Colonic mucosa (tissue), 4 donors: ENCODE measurements at places on chromosomes 13 and 19.

- no peak for DNase-seq
These were observed 8.4 kb upstream of the KCTD4 start for GRCh38 chr13:45209229-45209628.

DNA sequence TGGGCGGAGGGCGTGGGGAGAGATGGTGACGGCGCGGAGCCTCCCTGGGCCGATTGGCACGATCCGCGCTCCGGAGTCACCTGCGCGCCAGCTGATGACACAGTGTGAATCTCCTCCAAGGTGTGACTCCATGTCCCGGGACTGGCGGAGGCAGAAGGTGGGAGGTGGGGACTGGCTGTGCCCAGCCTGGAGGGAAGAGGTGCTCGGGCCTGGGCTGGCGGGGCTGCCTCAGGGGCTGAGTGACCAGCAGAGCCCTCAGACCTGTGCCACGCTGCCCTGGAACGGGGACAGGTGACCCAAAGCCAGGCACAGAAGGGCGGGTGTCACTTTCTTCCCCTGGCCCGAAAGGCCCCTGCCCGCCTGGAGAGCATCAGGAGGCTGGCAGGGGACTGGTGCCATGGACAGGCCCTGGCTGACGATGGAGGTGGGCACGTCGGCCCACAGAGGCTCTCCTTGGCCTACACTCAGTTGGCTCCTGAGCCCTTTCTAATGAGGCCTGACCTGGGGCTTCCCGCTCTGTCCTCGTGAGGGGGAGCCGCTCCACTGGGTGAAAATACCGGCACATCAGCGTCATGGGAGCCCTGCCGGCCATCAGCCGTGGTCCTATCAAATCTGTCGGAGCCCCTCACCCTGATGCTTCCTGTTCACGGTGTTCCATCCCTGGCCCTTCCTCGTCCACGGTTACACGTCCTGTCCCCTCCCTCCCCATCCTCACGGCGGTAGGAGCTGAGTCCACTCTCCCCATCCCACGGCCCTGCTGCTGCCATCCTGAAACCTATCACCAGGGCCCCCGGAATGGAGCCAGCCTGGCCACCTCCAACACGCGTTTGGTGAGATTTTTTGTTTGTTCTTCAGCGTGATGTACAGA is 75.6 kb downstream of the SPACA7 start:
- DNase-seq: peak; percentile 12

DNA sequence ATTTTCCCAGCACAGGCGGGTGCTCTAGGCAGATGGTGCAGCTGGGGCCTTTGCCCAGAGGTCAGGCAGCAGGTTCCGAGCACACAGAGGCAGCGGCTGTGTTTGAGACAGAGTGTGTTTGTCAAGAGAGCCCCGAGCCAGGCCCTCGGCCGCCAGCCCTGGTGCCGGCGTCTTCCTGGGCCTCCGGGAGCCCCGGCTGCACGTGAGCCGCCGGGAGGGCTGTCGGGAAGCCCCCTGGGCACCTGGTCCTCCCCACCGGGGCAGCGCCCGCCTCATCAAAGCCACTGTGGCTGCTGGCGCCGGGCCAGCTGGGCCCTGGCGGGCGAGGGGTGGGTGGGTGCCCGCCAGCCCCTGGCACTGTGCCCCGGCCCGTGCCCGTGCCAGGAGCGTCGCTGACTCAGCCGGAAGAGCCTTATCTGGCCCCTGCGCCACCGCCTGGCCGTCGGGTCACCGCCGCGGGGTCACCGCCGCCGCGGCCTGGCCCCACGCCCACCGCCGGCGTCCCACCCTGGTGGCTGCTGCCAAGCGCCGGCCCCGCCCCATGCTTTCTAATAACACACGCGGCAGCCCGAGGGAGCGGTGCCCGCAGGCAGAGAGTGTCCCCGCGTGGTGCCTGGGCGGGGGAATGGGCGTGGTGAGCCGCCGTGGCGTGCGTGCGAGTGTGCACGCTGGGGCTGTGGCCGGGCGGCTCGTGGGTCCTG is 14.9 kb downstream of the ARID3A start:
- peak; percentile 77 for DNase-seq

DNA sequence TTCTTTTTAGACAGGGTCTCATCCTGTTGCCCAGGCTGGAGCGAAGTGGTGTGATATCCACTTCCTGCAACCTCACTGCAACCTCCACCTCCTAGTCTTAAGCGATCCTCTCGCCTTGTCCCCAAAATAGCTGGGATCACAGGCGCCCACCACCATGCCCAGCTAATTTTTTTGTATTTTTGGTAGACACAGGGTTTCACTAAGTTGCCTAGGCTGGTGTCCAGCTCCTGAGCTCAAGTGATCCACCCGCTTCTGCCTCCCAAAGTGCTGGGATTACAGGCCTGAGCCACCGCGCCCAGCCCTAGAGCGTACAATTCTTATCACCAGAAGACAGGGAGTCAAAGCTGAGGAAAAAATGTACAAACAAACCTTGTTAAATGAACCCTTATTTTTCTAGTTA is 4.5 kb upstream of the ELOF1 start:
- DNase-seq: no peak

DNA sequence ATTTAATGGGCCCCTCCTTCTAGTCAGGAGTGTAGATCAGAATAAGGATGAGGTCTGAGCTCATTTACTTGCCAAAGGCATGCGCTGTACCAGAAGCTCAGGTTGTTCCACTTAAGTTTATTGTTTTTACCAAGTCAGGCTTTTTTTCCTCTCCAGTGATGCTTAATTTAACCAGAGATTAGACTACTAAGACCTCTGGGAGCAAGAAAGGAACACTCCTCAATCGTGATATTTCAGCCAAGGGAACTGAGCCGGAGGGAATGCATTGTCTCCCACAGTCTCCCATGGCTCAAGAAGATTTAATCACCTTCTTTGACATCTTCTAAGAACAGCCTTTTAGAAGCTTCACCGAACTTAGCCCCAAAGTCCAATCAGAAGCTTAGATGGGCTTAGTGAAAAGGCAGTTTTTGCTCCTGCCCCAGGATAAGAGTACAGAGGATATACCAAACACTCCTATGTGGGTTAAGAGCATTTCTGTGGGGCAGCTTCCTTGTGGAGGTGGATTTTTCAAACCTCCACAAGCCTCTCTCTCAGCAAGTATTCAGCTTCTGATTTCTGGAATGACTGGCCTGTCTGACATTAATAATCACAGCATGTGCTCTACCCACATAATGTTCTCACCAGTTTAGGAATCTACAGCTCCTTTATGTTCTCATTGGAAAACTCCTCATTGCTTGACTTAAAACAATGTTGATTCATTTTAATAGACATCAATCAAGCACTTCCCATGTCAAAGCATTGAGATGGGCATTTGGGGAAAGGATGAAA is 322.7 kb downstream of the SUCLA2 start:
- DNase-seq: no peak

DNA sequence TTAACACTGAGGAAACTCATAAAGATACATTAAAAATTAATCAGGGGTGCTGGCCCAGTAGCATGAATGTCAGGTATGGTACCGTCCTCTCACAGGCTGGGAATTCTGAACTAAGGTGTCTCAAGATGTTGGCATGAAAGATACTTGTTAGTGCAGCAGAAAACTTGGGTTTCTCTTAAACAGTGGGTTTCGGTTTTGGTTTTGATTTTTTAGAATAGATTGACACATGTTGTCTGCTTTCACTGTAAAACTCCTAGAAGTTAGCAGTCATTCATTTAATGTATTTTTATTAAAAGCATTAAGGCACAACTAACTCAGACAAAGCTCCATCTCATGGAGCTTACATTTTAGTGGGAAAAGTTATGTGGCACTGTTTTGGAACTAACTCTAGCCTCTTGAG is 3.5 kb upstream of the OBI1 start:
- no peak for DNase-seq

DNA sequence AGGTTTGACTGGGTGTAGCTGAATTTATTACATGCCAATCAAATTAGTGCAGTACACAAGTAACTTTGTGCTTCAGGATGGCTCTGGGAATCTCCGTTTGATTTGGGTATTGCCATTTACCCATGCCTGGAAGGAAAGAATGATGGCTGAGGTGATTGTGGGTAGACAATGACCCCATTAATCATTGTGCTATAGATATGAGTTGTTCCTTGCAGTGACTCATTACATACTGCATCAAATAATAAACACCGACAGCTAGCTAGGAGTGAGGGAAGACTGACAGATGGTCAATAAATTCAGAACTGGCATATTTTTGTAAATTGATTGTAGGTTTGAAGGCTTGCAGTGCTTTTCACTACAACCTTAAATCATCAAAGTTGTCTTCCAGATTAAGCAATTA is 1069.5 kb downstream of the DIAPH3 start:
- DNase-seq: no peak

DNA sequence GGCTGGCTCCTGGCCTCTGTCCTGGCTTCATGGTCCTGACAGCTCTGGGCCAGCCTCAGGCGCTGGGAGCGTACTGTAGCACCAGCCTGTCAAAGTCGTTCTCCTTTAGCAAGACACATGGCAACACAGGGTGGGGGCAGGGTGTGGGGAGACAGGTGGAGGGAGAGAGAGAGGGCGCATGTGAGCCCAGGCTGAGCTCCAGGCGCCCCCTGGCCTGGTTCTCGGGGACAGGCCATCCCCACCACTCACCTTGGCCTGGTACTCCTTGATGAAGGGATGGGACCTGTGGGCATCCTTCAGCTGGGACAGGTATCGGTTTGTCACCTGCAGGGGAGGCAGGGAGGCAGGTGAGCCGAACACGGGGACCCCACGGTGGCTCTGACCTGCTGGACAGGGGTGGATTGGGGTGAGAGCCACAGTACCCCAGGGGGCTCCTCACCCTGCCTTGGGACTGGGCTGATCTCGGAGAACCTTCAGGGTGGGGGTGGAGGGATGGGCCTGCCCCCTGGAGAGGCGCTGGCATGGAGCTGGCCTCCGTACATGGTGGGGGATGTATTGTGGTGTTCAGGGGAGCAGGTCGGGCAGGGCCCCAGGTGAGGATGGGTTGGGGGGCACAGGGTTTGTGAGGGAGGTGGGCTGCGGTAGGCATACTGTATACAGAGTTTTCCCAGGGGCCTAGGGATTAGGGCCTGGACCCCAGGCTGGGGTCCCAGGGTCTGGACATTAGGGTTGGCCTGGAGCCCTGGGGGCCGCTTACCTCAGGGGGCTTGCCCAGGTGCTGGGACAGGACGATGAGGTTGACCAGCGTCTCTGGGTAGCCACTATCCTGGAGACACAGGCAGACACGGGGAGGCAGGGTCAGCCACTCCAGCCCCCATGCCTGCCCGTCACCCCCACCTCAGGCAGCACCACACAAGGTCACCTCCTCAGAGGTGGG is 3.9 kb upstream of the CERS1 start:
- DNase-seq: no peak

DNA sequence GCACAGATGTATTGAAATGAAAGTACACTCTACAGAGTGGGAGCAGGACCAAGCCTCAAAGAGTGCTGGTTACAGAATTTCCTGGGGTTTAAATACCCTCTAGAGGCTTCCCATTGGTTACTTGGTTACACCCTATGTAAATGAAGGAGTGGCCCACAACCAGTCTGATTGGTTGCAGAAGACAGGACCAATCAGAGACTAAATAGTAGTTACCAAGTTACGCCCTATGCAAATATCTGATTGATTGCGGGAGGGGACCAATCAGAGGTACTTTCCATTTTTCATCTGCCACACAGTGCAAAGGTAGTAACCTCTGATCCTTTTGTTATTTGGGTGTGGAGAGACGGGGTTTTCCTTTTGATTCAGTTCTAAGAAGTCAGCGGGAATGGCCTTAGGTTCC is 5.5 kb upstream of the ZFP82 start:
- DNase-seq: no peak

GRCh38 chr19:2273356-2274184 is 8.4 kb downstream of the PEAK3 start:
- DNase-seq: peak; percentile 82

- peak; percentile 61 for DNase-seq
These were observed 4.3 kb downstream of the NDFIP2 start for GRCh38 chr13:79485014-79485811.

DNA sequence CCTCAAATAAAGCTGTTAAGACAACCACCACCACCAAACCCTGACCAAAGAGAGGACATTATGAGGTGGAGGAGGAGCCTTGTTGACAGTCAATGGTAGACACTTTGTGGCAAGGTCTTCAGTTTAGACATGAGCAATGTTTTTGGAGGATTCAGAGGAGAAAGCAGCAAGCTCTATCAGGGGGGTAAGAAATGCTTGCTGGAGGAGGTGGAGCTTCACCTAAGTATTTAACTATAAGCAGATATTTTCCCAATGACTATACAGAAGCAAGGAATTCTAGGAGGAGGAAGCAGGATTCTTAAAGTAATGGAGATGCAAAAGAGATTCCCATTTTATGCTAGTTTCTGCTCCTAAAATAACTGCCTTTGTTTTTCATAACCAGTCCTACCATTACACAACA is 74.2 kb downstream of the TRPC4 start:
- no peak for DNase-seq

GRCh38 chr13:97386801-97387484 is 47.0 kb upstream of the RAP2A start:
- no peak for DNase-seq

DNA sequence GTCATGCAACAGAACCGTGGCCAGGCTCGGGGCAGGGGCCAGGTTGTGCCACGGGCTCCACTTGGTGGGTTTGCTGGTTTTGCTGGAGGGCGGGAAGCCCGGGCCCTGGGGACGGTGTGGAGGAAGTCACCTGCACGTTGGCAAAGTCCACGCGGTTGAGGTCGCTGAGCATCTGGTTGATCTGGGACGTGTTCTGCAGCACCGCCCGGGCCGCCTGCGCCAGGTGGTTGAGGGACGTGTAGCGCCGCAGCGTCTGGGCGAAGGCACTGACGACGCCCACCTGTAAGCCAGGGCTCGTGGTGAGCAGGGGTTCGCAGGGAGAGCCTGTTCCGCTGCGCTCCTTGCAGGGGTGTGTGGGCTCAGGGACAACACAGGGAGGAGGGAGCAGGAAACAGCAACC is 24.7 kb upstream of the RANBP3 start:
- no peak for DNase-seq

GRCh38 chr19:43592800-43593350 is 3.1 kb downstream of the IRGQ start:
- no peak for DNase-seq

- no peak for DNase-seq
These were observed 149.3 kb downstream of the VWA8 start for GRCh38 chr13:41811588-41812021.

DNA sequence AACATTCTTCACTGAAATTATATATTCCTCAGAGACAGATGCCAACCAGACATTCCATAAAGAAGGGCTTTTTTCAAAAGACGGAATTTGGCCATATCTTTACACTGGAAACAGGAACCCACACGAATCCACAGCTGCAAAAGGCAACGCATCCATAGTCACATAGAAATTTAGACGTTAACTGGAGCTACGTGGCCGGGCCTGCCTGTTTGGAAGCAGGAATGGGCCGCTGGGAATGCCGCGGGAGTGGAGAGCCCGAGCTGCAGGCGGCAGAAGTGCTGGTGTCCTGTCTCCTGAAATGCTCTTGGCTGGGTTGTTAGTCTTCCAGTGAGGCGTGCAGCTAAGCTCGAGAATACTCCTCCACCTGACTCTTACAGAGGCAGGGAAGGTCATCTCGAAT is 122.2 kb downstream of the KL start:
- no peak for DNase-seq

GRCh38 chr13:98333486-98333885 is 156.4 kb upstream of the RNF113B start:
- no peak for DNase-seq

- peak; percentile 44 for DNase-seq
These were observed 10.3 kb upstream of the FUT5 start for GRCh38 chr19:5880604-5881078.
